ENCODE measurements at places on chromosomes 1 and 21.

DNA sequence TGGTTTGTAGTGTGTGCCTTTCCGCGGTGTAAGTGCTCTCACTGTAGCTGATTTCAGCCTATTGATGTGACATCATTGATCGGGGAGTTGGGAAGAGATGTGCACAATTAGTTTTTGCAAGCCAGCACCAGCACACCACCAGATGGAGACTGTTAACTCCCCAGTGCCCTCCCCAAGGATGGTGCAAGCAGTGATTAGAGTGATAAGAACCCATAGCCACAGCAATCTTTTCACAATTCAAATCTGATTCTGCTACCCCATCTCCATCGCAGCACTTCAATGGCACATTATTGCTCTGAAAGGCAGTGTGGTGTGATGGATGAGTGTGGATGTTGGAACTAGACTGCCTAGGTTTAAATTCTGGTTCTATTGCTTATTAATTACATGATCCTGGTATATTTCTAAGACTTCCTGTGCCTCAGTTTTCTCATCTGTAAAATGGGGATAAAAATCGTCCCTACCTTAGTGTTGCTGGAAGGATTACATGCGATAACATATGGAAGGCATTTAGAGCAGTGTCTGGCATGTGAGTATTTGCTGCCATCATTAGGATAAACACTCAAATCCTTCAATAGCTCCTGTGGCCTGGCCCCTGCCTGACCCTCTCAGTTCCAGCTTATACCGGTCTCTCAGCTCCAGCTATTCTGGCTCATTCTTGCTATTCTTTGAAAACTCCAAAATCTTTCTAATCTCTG lies 6.7 kb downstream of the CSF3R start:
- no peak for DNase-seq

DNA sequence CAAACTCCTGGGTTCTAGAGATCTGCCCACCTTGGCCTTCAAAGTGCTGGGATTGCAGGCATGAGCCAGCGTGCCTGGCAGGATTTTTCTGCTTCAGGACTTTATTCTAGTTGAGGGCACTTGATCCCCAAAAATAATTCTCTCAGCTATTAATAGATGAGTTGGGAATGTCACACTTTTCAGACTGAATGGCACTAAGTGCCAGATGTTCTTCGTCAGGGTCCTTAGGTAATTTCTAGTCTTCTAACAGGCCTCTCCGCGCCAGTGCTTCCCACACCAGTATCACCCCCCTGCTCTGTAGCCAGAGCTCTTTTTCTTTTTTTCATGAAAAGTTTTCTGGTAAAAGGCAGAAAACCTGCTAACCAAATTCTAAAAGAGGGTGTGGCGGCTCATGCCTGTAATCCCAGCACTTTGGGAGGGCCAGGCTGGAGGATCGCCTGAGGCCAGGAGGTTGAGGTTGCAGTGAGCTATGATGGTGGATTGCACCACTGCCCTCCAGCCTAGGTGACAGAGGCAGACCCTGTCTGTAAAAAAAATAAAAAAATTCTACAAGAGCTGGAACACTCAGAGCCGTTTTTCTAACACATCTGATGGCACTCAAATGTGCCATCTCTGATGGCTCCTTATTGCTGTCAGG lies 6.1 kb upstream of the SARS1 start:
- no peak for DNase-seq

- DNase-seq: no peak
Measured at GRCh38 chr1:30522031-30523004, 201.1 kb downstream of the MATN1 start.

- no peak for DNase-seq
Measured at GRCh38 chr1:6445062-6445763, 20.6 kb downstream of the ESPN start.

DNA sequence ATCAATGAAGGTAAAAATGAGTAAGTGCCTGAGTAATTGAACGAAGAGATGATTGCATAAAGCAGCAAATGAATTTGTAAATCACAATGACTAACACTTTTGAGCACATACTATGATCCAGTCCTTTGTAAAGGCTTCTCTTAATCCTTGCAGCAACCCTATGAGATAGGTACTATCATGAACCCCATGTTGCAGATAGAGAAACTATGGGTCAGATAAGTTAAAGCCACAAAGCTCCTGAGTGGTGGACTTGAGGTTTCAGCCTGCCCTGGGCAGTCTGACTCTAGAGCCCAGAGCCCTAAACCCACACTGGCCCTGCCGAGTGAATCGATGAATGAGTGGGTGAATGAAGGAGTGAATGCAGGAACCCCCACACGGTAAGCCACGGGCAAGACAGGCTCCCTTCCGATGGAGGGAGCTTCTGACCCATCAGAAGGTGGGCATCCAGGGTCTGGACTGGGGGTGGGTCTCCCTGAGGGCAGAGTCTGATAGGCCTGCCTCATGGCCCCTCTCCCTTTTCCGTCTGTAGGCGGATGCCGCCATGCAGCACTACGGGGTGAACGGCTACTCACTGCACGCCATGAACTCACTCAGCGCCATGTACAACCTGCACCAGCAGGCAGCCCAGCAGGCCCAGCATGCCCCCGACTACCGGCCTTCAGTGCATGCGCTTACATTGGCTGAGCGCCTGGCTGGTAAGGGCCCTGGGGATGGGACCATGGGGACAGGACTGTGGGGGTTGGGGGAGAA lies 17.0 kb downstream of the DMBX1 start:
- DNase-seq: no peak

- no peak for DNase-seq
Measured at GRCh38 chr1:6124746-6125365, 55.3 kb downstream of the CHD5 start.

- no peak for DNase-seq
Measured at GRCh38 chr1:37513795-37514349, 694 bp downstream of the MEAF6 start.

DNA sequence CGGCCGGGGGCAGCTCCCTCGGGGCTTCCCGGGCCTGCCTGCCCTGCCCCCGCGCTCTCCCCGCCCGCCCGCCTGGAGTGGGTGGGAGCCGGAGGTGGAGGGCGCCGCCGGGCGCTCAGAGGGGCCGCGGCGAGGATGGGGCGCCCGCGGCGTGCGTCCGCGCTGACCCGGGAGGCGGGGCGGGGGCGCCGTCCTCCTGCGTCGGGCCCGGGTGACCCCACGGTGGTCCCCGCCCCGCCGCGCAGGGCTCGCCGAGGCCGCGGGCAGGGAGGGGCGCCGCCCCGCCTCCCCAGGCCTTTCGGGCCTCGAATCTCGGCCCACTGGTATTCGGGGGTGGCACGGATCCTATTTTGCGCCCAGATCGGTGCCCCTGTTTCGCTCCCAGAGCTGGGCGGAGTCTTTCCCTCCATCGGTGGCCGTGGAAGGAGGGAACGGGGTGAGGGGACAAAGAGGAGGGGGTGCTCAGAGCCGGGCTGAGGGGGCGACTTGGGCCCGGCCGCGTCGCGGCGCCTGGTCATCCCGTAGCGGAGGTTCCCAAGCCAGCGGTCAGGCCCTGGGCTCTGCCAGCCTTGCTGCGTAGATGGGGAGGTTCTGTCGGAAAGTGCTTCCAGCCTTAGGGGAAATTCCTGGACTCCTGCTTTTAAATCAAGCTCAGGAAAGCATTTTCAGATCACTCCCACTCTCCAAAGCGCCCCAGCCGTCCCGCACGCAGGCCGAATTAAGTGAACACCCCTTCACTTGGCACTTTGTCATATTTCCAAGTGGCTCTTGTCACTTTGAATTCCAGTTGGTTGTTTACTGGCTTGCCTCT lies 545 bp downstream of the PATJ start:
- DNase-seq: no peak

- DNase-seq: no peak
Measured at GRCh38 chr1:204503913-204504519, 9.4 kb upstream of the PIK3C2B start.

DNA sequence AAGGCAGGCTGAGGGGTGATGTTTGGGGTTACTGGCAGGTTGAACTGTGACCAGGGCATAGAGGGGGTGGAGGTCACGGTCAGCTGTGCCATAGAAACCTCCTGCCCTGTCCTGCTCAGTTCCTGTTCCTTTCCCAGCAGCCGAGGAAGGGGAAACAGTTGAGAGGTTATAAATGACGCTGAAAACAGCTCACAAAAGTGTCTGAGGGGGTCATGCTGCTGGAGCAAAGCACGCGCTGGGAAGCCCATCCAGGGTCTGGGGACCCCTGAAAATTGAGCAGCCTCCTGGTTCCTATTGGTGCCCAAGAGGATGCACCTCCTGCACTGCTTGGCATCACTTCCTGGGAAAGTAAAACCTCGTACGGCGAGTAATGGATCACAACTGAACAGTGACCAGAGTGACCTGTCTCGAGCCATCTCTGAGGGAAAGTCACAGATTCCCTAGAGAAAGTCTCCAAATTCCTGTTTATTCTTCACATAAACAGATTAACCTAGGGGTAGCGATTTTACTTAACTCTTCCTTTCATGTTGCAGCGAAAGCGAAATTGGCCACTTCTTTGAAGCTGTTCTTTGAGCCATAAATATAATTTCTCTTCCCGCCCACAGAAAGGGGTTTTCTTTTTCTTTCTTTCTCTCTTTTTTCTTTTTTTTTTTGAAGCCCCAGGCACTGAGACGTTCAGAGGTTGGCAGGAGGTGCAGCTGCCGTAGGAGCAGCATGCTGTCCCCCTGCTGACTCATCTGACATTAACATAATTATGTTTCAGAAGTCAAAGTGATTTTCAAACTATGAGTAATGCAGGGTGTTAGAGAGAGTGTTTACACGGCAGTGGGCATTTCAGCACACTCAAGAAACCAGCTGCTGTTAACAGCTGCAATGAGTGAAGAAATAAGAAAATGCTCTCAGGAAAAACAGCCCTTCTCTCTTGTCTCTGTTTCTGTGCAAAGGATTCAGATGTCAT lies 41.8 kb upstream of the ATF3 start:
- DNase-seq: peak; percentile 95

DNA sequence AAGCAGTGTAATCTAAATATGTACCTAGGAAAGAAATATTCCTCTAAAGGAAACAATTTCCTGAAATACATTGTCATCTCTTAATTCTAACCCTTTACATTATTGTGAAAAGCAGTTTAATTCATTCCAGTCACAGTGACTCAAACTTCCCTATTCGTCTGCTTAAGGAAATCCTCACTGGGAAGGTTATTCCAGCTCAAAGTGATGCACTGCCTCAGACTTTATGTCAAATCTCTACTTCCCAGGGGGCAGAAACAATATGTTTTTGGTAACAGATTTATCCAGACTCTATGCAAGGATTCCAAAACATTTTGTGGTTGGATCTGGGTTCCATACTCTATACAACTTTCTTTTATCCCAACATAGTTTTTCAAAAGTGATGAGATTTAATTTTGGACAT lies 145.2 kb downstream of the NTMT2 start:
- DNase-seq: no peak

- no peak for DNase-seq
Measured at GRCh38 chr1:174041369-174041768, 19.2 kb upstream of the RC3H1 start.

DNA sequence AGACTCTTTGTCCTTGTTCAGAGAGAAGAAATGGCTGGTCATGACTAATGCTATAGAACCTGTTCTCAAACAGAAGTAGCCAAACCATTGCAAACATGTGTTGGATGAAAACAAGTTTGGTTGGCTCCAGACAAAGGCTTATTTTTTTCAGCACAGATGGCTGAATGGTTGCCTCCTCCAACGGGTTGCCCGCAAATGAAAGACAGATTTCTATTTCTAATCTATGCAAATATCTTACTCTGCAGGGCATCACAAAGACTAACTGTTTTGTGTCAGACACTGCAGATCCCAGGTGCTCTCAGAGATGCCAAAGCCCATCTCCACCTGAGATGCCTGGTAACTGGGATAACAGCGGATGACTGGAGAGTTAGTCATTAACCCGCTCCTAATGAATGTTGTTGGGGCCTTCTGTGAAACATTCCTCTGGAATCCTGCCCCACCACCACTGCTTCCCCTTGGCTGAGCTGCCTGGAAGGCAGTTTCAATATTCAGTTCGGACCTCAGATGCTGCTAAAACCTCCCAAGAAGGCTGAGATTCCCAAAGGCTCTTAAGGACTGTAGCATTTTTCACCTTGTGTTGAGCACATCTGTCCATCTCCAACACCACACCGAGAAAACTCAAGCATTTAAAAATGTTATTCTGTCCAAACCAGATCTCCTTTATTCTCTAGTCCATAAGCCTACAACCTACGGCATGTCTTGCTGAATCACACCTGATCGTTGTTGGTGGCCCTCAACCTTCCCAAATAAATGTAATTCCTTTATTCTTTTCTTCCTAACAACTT lies 104.4 kb downstream of the PTPN14 start:
- no peak for DNase-seq

- DNase-seq: no peak
Measured at GRCh38 chr1:119898981-119899720, 2.8 kb upstream of the ADAM30 start.

- no peak for DNase-seq
Measured at GRCh38 chr21:25562660-25563059, 44.6 kb downstream of the MRPL39 start.

DNA sequence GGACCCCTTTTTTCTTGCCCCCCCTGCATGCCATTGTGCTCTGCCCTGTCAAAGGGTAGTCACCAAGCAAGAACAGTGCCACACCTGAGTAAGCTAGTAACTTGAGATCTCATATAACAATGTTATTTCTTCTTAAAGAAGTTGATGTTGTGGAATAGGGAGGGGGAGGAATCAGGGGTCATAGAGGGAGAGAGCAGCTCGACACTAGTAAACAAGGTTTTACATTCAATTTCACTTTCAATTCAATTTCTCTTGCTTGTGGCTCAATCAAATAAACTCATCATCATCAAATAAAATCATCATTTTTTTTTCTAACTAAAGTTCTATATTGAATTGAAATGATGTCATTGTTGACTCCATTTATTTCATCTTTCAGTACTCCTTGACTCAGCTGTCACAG lies 106.4 kb downstream of the CRB1 start:
- no peak for DNase-seq

- no peak for DNase-seq
Measured at GRCh38 chr1:57518496-57518895, 94.6 kb upstream of the DAB1 start.

- no peak for DNase-seq
Measured at GRCh38 chr1:54559771-54560231, 11.8 kb downstream of the ACOT11 start.

DNA sequence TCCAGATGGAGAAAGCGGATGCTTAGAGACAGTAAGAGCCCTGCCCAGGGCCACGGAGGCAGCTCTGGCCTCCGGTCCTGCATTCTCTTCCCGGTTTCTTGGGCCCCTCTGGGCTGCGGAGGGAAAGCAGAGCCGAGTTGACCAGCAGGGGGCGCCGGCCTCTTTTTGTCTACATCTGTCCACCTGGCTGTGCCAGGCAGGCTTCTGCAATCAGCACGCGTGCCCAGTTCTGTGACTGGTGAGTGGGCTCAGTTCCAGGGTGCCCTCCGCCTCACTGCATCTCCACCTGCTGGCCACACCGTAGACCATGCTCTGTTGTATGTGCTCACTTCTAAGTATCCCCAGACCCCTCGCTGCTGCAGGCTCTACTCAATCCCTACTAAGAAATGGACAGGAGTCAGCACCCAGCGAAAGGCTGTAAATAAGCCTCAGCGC lies 6.7 kb upstream of the HUNK start:
- peak; percentile 33 for DNase-seq
